ENCODE measurements at places on chromosomes 13 and 19.
A peak's percentile ranks its signal among the peaks of the same experiment; 100 is the strongest.

DNA sequence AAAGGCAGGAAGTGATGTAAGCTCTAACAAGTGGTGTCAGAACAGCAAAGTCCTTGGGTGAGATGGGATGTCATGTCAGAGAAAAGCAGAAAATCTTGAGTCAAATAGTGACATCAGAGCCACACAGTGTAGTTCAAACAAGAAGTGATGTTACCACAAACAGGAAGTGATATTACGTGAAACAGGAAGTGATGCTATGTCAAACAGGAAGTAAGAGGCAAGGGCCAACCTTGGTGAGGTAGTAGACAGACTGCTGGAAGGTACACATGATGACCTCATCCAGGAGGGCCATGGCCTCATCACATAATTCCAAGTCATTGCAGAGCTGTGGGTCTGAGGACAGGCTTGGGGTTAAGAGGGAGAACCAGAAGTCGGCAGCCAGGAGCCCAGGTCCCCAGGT, 7.0 kb upstream of the MAMSTR start:
- no peak for DNase-seq

- DNase-seq: no peak
Observed at GRCh38 chr13:48161530-48162179, 66.8 kb upstream of the MED4 start.

GRCh38 chr19:42251572-42252358, 3.2 kb downstream of the ERF start:
- DNase-seq: no peak

DNA sequence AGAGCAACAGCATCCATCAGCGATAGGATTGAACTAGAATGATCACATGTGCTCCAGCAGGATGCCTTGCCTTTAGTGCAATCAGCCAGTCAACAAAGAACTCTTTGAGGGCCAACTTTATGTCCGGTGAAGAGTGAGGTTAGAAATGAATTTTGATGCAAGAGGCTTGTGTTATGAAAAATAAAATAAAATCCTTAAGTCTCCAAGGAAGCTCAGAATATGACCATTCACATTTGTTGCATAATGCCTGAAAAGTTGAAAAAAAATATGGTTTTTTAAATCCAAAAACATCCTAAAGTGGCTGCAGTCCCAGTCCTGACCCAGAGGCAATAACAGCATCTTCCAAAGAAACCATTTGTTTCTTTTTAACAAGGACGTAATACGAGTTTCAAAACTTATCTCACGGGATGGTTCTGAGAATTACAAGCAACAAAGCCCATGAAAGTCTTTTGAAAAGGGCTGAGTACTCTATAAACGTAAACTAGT, 61.3 kb downstream of the DCLK1 start:
- no peak for DNase-seq

DNA sequence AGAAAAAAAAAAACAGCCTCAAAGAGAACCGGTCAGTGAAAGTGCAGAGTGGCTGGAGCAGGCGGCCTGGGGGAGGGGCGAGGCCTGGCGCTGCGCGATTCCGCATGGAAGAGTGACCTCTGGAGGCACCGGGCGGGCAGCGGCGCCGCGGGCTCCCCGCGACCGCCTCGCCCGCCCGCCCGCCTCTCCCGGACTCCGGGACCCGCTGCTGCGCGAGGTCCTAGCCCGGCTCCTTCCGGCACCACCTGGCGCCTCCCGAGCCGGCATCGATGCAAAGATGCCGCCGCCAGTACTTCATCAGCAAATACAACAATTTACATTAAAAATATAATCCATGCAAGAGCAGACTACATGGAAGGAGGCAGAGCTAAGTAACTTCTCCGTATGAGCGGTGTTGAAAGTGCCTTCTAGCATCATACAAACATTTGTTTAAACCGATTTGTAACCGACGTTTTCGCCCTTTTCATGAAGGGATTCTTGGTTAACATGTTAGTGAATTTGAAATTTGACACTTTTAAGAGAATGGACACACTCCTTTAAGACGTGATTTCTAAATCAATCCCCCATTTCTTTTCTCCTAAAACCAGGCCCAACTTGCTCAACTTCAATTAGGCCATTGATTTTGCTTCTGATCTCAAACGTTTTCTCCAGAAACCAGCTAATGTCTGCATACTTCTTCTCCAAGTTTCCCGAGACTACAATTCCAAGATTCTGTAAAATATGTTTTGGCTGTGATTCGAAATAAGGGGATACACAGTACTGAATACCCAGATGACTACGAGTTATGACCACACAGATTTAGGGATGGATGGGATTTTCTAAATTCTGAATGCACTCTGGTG, 2.1 kb downstream of the EFNB2 start:
- DNase-seq: peak; percentile 73

- DNase-seq: no peak
Observed at GRCh38 chr13:66074018-66074615, 1156.0 kb downstream of the PCDH9 start.

GRCh38 chr13:101401196-101401595, 15.1 kb downstream of the NALCN start:
- no peak for DNase-seq

DNA sequence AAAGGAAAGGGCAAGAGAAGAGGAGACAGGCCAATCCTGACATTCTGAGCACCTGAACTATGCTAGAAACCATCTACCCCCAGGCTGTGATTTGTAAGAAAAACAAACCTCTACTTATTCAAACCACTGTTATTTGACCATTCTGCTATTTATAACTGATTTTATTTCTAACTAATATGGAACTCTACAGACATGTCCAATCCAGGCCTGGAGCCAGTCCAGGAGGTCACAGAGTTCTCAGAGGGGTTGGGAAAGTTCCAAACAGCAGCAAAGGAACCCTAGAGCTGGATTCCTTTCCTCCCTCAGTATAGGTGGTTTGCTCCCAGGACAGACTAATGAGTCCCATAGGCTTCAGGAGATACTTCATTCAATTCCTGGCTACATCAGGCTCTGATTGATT, 24.2 kb downstream of the SIAH3 start:
- no peak for DNase-seq

DNA sequence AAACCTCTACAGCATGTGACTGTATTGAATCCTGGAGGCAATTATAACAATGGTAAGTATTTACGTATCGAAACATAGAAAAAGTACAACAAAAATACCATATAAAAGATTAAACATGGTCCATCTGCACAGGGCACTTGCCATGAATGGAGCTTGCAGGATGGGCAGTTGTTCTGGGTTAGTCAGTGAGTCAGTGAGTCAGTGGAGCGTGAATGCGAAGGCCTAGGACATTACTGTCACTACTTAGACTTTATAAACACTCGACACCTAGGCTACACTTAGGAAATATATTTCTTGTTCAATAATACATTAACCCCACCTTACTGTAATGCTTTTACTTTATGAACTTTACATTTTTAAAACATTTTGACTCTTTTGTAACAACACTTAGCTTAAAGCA, 35.6 kb upstream of the TMTC4 start:
- DNase-seq: no peak

GRCh38 chr13:43309311-43309710, 285.9 kb downstream of the DNAJC15 start:
- no peak for DNase-seq

DNA sequence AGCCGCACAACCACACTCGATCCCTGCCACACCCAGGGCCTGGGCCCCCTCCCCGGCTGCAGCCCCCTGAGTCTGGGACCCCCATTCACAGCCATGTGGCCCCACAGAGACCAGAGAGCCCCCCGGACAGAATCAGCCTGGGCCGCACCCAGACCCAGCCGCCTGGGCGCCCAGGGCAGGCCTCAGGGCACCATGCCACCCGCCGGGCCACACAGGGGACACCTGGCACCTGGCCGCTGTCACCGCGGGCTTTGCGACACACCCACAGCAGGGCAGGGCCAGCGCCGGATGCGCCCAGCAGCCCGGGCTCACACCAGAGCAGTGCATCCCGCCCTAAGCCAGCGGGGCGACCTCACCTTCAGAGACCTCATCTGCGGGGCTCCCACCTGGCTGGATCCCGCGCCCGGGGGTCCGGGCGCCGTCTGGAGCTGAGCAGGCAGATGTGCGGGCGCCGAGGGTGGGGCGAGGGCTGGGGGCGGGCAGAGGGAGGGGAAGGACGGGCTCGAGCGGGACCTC, 443 bp downstream of the TBXA2R start:
- DNase-seq: no peak

DNA sequence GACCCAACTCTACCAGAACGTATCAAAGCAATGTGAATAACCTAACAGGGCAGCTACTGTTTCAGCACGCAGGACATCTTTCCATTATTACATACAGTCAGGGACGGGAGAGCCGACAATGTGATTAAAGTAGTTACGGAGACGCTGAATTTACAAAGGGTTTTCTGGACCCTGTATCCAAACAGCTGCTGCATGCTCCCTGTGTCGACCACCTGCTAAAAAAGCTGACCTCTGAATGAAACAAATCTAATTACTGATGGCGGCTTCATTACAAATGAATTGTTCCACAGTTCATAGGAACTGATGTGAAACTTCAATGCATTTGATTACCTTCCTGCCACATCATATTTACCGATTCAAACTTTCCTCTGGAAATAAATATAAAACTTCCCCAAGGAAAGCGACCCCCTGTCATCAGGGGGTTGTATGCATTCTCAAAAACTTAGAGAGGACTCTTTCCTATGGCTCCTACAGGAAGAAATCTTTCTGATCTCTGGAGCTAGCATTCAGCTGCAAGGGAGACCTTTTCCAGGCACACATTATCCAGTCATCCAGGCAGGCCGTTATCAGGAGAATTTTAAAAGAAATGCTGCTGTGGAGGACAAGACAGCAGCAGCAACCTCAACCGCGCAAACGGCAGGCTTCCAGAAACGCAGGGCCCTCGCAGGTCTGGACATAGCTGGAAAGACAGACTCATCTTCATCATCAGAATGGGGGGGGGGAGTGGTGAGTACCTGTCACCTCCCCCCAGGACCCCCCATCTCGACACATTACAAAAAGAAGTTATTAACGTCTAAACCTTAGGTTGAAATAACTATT, 3.1 kb downstream of the EFNB2 start:
- no peak for DNase-seq

DNA sequence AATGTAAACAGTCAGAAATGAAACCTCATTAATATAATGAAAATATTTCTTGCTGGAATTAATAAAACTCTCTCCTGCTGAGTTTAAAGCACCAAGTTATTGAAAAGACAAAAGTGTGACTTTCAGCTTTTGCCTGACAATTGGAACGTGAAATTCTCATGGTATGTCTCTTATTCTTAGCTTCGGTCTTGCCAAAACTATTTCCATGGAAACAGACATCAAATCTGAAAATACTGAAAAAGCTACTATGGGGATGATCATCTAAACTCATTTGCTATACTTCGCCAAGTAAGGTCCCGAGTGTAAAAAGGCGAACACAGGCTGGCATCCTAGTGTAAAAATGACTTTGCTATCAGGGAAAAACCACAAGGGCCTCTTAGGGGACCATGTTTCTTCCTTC, 22.8 kb downstream of the HTR2A start:
- no peak for DNase-seq

DNA sequence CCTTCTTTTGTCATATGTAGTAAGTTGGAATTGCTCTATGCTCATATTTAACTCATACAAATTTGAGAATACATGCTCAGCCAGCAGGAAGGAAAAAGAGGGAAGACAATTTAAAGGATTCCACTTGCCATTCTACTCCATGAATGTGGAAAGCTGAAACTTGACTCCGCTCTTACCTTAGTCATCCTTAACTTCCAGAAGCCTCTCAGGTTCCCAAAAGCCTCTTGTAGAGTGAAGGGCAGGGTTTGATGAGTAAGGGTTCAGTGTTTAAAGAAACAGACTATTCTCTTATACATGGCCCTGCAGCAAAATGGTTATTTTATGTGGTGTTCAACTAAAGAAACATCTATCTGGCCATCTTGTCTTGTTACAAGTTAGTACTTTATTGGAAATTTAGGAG, 27.1 kb downstream of the FAM124A start:
- no peak for DNase-seq

GRCh38 chr13:69391756-69392155, 715.9 kb upstream of the ATXN8OS start:
- DNase-seq: no peak

GRCh38 chr13:37544995-37545394, 53.6 kb downstream of the POSTN start:
- DNase-seq: no peak

GRCh38 chr13:75514080-75514995, 23.3 kb downstream of the COMMD6 start:
- DNase-seq: no peak

DNA sequence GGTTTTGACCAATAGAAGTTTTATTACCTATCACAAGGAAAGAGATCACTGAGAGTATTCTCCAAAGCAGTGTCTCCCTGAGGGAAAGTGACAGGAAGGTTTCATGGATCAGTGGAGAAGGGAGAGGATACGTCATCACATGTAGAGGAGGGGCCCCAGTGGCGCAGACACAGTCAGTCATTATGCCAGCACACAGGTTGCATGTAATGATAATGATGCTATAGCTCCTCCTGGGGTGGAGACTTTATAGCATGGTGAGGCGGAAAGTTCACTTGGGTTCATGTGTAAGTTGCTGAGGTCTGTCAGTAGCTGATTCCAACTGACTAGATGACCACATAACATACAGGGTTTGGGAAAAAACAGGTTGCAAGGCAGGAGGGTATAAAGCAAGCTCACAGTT, 88.8 kb downstream of the FNDC3A start:
- no peak for DNase-seq

DNA sequence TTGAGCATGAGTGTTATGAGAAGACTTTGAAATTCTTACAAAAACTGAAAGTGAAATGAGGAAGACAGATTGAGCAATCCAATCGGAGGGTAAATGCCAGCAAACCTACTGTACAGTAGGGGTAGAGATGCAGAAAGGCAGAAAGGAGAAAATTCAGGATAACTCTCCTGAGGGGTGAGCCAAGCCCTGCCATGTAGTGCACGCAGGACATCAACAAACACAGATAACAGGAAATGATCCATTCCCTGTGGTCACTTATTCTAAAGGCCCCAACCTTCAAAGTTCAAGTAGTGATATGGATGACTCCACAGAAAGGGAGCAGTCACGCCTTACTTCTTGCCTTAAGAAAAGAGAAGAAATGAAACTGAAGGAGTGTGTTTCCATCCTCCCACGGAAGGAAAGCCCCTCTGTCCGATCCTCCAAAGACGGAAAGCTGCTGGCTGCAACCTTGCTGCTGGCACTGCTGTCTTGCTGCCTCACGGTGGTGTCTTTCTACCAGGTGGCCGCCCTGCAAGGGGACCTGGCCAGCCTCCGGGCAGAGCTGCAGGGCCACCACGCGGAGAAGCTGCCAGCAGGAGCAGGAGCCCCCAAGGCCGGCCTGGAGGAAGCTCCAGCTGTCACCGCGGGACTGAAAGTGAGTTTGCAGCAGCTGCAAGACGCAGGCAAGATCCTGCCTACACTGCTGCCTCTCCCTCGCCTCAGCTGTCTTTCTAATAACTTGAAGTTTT, at the start of gene TNFSF13B:
Gene TNFSF13B, plus strand, starts transcription at position 118 of the 728 bp plus-strand sequence. Its CDS starts 178 bp downstream, at position 296.
- DNase-seq: no peak

- no peak for DNase-seq
Observed at GRCh38 chr19:16021796-16022195, 54.5 kb upstream of the TPM4 start.

DNA sequence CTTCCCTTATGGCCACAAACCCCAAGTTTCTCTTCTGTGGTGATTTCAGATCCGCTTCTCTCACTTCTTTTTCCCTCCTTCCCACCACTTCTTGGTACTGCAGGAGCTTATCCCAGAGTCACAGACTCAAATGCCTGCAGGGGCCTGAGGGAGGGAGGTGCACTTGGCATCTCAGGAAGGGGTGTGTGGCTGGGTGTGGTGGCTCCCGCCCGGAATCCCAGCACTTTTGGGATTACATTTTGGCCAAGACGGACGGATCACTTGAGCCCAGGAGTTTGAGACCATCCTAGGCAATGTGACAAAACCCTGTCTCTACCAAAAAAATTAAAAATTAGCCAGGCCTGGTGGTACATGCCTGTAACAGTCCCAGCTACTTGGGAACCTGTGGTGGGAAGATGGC, 5.6 kb downstream of the USF2 start:
- no peak for DNase-seq

GRCh38 chr13:94435604-94436226, 43.8 kb downstream of the DCT start:
- no peak for DNase-seq
